Stimulated activated CD4-positive, alpha-beta T cell treated with anti-CD3 and anti-CD28 coated beads, Interleukin-4, amount 100 ng/mL, for 4 hours (primary cell): ENCODE measurements at places on chromosomes 12 and 14.

GRCh38 chr12:6361834-6362233, 13.5 kb downstream of the SCNN1A start:
- no peak for DNase-seq

GRCh38 chr14:64830961-64831360, 48.7 kb downstream of the SPTB start:
- no peak for DNase-seq

GRCh38 chr12:113284751-113285150, 50.2 kb downstream of the SLC8B1 start:
- no peak for DNase-seq

- no peak for DNase-seq
Observed at GRCh38 chr12:14903386-14904098, 17.9 kb upstream of the MGP start.

DNA sequence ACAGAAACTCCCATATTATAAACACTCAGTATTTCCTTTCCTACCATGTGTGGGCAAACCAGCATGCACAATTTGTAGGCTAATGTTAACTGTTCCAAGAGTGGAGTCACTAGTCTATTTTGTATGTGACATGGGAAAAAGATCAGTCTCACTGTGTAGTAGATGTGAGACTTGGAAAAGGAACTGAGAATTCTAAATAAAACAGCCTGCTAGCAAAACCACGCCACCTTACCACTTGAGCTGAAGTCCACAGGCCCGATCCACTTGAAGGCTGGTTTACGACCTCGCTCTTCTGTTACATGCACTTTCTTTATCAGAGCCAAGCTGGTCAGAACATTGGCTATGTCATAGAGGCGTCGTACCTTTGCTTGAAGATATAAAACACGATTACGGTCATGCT, 22.5 kb downstream of the E2F7 start:
- DNase-seq, result no peak

DNA sequence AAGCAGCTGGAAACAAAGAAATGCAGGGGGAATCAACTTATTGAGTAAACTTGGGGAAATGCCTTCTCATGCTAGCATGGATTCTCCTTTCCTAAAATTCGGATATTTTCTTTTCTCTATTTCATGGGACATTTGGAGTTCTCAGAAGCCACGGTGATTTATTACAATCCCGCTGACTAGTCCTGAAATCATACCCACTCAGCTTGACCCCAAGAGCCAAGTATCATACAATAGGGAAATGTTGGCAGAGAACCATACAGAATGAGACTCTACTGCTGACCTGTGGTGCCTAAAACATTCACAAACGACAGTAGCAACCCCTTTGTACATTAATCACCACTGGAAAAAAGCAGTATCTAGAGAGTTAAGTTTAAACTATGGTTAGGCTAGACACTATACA, 112.4 kb downstream of the KICS2 start:
- no peak for DNase-seq

- DNase-seq, result peak; percentile 74
Observed at GRCh38 chr14:105527826-105528585, 1.6 kb downstream of the TMEM121 start.

- DNase-seq, result no peak
Observed at GRCh38 chr12:67509666-67510386, 138.7 kb upstream of the DYRK2 start.

- no peak for DNase-seq
Observed at GRCh38 chr12:69055280-69055679, 122.3 kb upstream of the CPM start.

DNA sequence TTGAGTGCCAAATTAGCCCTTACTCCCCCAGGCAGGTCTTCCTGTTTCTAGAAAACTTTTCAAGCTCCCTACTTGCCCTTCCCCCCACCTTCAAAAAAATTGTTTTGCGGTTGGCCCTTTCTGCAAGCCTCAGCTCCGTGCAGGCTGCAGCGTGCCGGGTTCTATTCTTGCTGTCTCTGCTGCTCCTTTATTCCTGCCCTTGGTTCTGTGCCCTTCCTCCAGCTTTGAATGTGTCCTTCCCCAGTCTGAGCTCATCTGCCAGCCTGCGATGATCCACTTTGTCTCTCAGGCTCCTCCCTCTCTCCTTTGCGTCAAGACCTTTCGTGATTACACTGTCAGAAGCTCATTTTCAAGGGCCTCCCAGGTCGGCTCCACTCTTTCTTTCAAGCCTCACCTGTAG, 98.6 kb downstream of the IRF2BPL start:
- DNase-seq, result no peak

- DNase-seq, result no peak
Observed at GRCh38 chr14:69693801-69694729, 72.9 kb upstream of the SRSF5 start.

DNA sequence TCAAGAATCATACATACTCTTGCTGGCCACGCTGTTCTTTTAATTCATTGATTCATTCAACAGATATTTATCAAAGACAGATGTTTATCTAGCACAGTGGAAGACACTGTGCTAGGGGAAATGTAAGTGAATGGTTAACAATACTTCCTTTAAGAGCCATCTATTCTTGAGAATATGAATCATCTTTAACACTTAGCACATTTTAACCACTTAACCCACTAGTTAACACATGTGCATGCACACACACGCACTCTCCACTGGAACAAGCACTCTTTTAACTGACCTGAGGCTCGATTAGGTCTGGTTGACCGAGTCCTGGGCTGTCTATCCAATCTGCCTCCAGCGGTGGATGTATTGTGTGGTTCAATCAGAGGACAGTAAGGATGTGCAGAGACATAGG, 34.6 kb downstream of the LMNTD1 start:
- DNase-seq, result no peak

- no peak for DNase-seq
Observed at GRCh38 chr14:51554339-51554920, 97.3 kb upstream of the FRMD6 start.

DNA sequence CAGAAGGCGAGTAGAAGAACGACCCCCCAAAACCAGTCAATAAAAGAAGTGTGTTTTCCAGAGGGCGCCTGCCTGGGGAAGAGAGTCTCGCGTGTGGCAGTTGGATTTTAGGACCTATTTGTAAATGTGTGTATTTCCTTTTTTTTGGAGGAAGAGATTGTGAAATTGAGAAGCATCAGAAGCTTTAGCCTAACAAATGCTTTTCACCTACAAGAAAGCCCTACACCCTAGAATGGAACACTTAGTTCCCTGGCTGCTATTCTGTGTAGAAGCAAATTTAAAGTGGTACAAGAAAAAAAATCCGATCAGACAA, 1.3 kb downstream of the RCOR1 start:
- no peak for DNase-seq

GRCh38 chr12:63809566-63809965, 29.9 kb downstream of the RXYLT1 start:
- DNase-seq, result no peak

DNA sequence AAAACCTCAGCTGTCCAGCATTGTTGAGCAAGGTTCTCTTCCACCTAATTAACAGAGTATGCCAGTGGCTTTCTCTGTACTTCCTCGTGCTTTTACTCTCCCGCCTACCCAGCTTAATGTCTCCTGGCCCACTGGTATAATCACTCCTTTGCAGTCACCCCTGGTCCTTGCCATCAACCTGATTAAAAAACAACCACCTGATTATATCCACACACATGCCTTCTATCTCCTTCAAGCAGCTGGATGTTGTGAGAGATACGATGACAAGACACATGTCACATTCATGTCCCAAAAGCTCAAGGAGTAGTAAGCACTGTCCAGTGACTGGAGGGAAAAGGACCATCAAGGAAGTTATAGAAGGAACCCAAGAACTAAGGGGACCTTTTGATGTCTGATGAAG, 241.3 kb upstream of the GRIP1 start:
- no peak for DNase-seq

DNA sequence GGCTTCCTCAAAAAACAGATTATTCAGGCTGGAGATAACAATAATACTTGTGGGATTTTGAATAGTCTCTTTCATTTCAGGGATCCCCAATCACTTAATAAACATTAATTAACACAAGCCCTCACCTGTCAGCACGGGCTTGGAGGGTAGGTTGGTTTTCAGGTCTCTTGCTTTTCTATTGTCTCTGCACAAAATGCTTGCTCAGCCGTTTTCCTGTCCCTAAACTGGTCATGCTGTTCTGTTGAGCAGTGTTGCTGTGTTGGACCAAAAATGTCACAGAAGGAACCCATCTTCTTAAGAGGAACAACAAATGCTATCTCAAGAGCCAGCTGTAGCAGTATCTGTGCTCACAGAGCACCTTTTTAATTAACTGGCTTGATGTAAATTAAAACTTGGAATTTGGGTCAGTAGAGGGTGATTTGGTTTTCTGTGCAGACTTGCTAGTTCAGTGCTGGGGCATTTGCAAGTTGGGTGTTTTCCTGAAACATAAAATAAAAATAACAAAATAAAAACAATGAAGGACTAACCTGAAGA, 231.8 kb upstream of the CRY1 start:
- DNase-seq, result no peak

DNA sequence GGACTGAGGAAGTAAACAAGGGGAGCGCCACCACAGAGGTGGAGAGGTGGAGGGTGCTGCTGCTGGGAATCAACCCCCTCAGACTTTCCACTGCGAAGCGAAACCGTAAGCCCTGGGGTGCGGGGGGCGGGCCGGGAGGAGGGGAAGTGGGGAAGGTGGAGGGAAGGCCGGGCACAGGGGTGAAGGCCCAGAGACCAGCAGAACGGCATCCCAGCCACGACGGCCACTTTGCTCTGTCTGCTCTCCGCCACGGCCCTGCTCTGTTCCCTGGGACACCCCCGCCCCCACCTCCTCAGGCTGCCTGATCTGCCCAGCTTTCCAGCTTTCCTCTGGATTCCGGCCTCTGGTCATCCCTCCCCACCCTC, at the start of gene LAG3:
Gene LAG3 (plus strand): TSS at position 190 of the 365 bp plus-strand sequence. CDS start 333 bp downstream, outside the sequence.
- peak; percentile 77 for DNase-seq

GRCh38 chr14:37870170-37870569, 274.7 kb downstream of the TTC6 start:
- no peak for DNase-seq

- DNase-seq, result no peak
Observed at GRCh38 chr14:69812711-69813110, 15.7 kb upstream of the SLC10A1 start.

DNA sequence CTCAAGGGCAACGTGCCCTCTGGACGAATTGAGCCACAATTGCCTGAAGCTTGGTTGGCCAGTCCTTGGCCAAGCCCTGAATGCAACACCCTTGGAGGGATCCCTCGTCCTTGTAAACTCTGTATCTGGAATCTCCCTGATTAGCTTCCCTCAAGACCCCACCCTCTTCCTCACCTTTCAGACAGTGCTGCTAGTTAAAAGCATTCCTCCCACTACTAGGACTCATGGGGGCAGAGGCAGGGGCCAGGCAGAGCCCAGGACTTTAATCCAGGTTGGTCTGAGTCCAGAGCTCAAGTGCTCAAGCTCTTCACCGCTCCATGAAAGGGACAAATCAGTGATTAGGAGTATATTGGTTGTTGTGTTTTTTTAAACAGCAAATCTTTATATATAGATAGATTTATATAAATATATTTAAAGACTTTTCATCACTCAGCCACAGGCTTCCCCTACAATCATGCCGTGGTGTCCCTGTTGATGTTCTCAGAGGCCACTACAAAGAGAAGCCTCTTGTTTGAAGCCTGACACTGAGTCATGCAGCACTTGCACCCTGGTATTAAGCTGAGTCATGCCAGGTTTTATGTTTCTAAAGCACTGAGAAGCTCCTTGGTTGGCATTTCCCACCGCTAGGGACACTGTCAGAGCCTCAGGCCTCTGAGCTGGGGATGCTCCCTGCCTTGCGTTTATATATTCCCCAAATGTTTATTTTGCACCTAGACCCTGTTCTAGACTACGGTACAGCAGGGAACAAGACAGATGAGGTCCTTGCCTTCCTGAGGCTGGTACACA, 53.8 kb upstream of the GSC start:
- no peak for DNase-seq

DNA sequence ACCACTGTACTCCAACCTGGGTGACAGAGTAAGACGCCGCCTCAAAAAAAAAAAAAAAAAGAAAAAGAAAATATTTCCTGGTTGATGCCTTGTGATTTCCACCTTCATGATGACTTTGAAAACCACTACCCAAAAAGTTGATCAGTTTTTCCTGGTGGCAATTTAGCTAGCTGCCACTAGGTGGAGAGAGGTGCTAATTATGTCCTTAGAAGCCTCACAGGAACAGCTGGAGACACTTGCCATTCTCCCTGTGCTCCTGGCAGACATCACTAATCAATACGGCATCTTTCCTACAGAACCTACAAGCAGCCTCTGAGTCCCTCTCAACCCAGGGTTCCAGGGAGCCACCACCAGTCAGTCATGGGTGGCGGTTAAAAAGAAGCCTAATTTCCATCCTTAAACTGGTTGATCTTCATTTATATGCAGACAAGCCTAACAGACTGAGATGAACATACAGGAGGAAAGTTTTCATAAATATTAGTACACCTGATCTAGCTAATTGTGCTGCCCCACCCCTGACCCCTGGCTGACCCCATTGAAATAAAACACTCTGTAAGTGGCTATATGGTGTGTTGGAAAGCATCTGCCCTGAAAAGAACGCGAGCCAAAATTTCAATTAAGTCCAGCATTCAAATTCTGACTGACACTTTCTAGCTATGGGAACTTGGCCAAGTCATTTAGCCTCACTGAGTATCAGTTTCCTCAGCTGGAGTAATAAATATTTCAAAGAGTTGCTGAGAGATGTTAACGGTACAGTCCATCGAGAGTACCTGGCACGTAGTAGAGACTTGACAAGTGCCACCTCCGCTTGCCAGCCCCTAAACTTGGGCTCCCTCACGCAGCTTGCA, 6.2 kb upstream of the OAS1 start:
- DNase-seq, result peak; percentile 48

DNA sequence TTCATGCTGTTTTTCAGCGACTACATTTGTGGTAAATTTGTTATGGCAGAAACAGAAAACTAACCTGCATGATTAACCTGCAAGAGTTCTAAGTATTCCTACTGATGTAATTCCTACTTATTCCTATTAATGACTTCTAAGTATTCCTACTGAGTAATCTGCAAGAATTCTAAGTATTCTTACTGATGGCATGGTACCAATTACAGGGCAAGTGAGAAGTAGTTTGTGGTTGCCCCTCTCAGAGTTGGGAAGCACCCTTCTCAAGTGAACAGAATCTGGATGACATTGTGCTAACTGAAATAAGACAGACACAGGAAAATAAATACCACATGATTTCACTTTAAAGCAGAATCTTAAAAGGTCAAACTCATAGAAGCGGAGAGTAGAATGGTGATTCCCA, 100.9 kb upstream of the CPNE8 start:
- DNase-seq, result no peak
